ENCODE measurements at places on chromosomes 3 and 15.

DNA sequence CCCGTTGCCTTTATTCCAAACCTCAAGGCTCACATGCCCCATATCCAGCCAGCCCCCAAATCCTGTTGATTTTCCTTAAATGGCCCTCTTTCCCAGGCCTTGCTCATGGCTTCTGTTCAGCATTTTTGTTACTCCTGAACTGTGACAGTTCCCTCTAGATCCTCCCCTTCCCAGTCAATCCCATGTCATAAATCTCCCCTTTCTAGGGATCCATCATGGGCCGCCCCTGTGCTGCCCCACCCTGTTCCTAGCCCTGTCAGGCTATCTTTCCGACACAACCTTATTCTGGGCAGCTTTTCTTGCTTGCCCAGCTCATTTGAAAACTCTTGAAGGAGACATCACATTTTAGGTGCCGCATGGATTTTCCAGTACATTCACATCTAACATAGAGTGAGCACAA is 84.8 kb downstream of the TLE3 start:
- DNase-seq, result no peak

- no peak for DNase-seq
Observed at GRCh38 chr3:159513444-159513843, 475.2 kb upstream of the IL12A start.

GRCh38 chr3:100087198-100087597 is 27.1 kb downstream of the FILIP1L start:
- DNase-seq, result no peak

GRCh38 chr15:98643115-98643514 is 5.2 kb upstream of the IGF1R start:
- no peak for DNase-seq

DNA sequence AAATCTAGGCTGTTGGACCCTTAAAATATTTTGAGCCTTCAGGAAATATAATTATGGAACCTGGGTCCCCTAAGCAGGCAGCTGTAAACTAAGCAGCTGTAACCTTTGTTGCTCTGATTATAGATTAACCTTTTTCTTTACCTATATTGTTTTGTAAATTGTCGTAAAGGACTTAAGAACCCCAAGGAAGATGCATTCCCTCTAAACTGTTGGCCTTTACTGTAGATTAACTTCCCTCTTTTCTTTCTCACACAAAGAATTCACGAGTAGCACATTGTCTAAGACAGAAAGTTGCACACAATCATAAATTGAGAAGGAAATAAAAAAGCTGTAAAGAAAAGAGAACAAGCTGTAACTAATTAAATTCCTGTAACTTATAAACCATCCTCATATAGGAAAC is 877.3 kb downstream of the ROBO2 start:
- no peak for DNase-seq

DNA sequence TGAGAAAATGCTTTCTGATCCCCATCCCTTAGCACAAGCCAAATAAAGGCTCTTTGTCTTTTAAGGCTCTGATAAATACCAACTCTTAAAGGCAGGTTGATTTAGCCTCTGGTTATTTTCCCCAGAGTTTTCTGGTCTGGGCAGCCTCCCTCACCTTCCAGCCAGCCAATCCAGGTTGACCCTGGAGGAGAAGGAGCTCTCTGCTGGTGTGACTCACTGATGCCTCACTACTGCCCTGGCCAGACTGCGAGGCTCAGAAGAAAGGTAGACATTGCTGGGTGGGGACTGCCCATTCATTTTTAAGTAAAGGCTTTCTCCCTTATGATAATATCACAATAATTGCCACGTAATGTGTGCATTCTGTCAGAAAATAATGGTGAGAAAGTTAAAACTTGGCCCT is 37.1 kb downstream of the SLCO3A1 start:
- peak; percentile 91 for DNase-seq

- no peak for DNase-seq
Observed at GRCh38 chr3:99962703-99963102, 145.0 kb downstream of the CMSS1 start.

Data from epithelial cell of esophagus (primary cell).